ENCODE measurements at places on chromosomes 4 and X. TPM values are rescaled to one million over a fixed set of nuclear protein-coding genes. Genes with fewer than 3 reads are reported as not detected.

DNA sequence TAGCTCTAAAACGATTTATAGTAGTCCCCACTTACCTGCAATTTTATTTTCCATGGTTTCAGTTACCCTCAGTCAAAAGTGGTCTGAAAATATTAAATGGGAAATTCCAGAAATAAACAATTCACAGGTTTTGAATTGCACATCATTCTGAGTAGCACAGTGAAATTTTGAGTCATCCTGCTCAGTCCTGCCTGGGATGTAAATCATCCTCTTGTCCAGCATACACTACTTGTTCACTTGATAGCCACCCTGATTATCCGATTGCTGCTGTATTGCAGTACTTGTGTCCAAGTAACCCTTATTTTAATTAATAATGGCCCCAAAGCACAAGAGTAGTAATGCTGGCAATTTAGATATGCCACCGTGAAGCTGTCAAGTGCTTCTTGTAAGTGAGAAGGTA is 23.5 kb upstream of the BDH2 start:
- H3K27ac ChIP-seq, result no peak overlapping the region
- H3K4me1 ChIP-seq, result no peaks in the 10 kb centered on the region
- no peak for DNase-seq
- H3K36me3 ChIP-seq, result peaks cover 43% of the 10 kb centered on the region
- no peaks in the 10 kb centered on the region for H3K27me3 ChIP-seq

- H3K27ac ChIP-seq, result no peak overlapping the region
- no peak overlapping the region for H3K4me3 ChIP-seq
- no peaks in the 10 kb centered on the region for H3K36me3 ChIP-seq
- H3K27me3 ChIP-seq, result peaks cover 4% of the 10 kb centered on the region
- DNase-seq, result no peak
These were observed 66.1 kb downstream of the CDS1 start for GRCh38 chr4:84648863-84649647.

The MAGEA2 gene
- 27.5 TPM for total RNA-seq

- no peaks in the 10 kb centered on the region for H3K4me1 ChIP-seq
- no peak overlapping the region for H3K27ac ChIP-seq
- DNase-seq, result no peak
- no peak overlapping the region for H3K4me3 ChIP-seq
- no peaks in the 10 kb centered on the region for H3K36me3 ChIP-seq
- H3K27me3 ChIP-seq, result no peaks in the 10 kb centered on the region
These were observed 62.4 kb downstream of the TRMT44 start for GRCh38 chr4:8502836-8503585.

The TEX28 gene
- total RNA-seq, result not detected

DNA sequence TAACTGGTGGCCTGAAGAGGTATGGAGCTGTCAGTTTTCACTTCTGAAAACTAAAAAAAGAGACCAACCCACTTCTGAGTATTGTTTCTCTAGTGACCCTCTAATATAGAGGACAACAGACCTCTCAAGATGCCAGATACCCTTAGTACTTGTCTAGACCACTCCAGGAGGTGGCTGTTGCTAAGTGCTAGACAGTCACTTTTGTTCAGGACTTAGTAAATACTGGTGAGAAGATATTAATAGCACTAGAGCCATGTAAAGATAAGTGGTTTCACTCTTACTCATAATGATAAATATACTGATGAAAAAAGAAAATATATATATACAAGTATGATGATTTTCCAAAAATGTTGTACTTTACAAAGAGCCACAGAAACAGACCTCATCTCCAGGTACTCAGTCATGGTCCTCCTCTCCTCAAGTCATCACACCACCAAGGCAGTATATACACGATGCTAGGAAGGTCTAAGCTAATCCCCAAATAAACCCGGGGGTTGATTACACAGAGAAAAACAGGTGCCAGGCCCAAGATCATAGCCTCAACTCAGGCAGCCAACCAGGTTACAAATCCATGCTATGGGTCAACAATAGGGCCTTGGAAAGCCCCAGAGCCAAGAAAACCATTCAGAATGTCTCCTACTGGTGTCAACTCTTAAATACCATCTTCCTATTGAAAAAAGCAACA is 66.9 kb downstream of the ARHGEF9 start:
- H3K36me3 ChIP-seq, result no peaks in the 10 kb centered on the region
- no peak overlapping the region for H3K4me3 ChIP-seq
- H3K4me1 ChIP-seq, result no peaks in the 10 kb centered on the region

GRCh38 chrX:132665676-132666075 is 176.8 kb upstream of the MBNL3 start:
- H3K36me3 ChIP-seq, result no peaks in the 10 kb centered on the region
- no peak overlapping the region for H3K27ac ChIP-seq
- H3K4me1 ChIP-seq, result no peaks in the 10 kb centered on the region

DNA sequence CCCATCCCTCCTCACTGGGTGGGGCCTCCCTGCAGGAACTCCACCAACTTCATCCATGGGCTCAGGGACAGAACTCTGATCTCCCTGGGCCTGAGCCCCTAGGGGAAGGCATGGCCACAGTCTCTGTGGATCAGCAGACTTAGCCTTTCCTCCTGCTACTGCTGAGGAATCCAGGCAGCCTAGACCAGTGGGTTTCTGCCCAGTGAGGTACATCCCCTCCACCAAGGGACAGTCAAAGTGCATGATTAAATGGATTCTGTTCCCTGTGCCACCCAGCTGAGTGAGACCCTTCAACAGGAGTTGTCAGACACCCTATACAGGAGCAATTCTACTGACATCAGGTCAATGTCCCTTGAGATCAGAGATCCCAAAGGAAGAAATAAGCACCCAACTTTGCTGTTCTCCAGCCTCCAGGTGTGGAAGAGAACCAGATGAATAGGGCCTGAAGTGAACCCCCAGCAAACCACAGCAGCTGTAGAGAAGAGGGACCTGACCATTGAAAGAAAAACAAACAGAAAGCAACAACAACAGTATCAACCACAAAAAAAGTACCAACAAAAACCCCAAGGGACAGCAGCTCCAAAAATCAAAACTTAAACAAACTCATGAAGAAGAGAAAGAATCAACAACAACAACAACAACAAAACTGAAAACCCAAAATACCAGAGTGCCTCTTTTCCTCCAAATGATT is 84.8 kb downstream of the CHIC1 start:
- no peaks in the 10 kb centered on the region for H3K36me3 ChIP-seq
- no peak overlapping the region for H3K4me3 ChIP-seq
- H3K27ac ChIP-seq, result no peak overlapping the region
- DNase-seq, result no peak

The FHIP1A gene
- 0.04 TPM for total RNA-seq

DNA sequence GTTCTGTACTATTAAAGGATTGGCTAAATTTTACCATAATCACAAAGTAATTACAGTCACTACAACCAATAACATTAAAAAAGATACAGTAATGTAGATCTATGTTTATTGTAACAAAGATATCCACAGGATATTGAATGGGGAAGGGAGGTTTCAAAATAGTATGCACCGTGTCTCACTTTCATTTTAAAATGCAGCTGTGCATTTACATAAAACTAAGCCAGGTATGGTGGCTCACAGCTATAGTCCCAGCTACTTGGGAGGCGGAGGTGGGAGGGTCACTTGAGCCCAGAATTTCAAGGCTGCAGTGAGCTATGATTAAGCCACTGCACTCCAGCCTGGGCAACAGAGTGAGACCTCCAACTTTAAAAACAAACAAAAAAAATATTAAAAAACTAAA is 8.5 kb downstream of the SRP72 start:
- DNase-seq, result no peak
- H3K27ac ChIP-seq, result no peak overlapping the region
- no peaks in the 10 kb centered on the region for H3K4me1 ChIP-seq

DNA sequence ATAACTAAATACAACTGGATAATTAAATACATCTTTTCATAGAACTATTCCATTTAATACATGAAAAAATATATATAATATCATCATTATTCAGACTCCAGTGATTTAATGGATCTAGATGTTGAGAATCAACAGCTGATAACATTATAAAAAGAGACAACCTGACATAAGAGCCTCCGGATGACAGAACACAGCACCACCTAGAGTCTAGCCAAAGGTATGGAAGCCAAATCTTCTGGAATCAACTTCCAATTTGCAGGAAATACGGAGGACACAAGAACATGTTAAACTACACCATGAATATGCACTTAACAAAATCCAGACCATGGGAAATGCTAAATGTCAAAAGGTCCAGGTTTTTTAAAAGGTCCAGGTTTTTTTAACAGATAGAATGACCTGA is 55.0 kb downstream of the LRBA start:
- no peak overlapping the region for H3K4me3 ChIP-seq
- peak; percentile 19 for DNase-seq
- H3K36me3 ChIP-seq, result peaks cover 8% of the 10 kb centered on the region
- H3K27ac ChIP-seq, result no peak overlapping the region

- H3K27me3 ChIP-seq, result no peaks in the 10 kb centered on the region
- no peaks in the 10 kb centered on the region for H3K36me3 ChIP-seq
- H3K4me1 ChIP-seq, result no peaks in the 10 kb centered on the region
- no peak overlapping the region for H3K4me3 ChIP-seq
These were observed 222.1 kb downstream of the FRMPD4 start for GRCh38 chrX:12360383-12360782.

The BEND2 gene
- not detected for total RNA-seq

- no peaks in the 10 kb centered on the region for H3K36me3 ChIP-seq
- peak; percentile 21 for DNase-seq
- no peak overlapping the region for H3K27ac ChIP-seq
- no peaks in the 10 kb centered on the region for H3K27me3 ChIP-seq
These were observed 6.3 kb upstream of the TRPC5OS start for GRCh38 chrX:111869639-111870034.

- no peaks in the 10 kb centered on the region for H3K4me1 ChIP-seq
- no peak for DNase-seq
- no peaks in the 10 kb centered on the region for H3K36me3 ChIP-seq
- no peak overlapping the region for H3K27ac ChIP-seq
- no peak overlapping the region for H3K4me3 ChIP-seq
These were observed 57.2 kb upstream of the HS3ST1 start for GRCh38 chr4:11485926-11486325.

DNA sequence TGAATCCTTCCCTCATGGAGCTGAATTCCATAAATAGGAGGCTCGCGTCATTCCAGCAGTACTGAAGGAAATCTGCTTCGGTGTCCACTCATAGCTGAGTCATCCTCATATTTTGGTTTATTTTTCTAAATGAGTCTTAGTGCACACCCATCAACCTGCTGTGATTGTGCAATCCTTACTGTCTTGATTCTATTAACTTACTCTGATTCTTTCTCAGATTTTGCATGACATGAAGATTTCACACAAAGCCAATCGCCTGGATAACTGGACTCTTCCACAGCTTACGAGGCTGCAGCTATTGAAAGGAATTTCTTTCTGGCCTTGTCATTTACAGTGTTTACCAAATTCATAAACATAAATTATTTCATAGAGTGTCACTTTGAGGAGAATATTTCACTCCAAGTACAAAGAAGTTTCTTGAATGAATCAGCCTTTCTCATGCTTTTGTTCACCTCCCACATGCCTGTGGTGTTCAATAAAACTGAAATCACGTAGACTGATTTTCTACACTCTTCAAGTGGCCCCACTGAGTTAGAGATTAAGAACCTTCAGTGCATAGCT is 207.6 kb upstream of the SLITRK2 start:
- H3K36me3 ChIP-seq, result no peaks in the 10 kb centered on the region
- no peak for DNase-seq
- H3K4me1 ChIP-seq, result no peaks in the 10 kb centered on the region
- H3K27ac ChIP-seq, result no peak overlapping the region
- H3K4me3 ChIP-seq, result no peak overlapping the region
- H3K27me3 ChIP-seq, result no peaks in the 10 kb centered on the region

The OPHN1 gene
- total RNA-seq, result 1.4 TPM

GRCh38 chrX:150767045-150767395 is 73.8 kb downstream of the MTMR1 start:
- H3K4me1 ChIP-seq, result peaks cover 26% of the 10 kb centered on the region
- H3K36me3 ChIP-seq, result peaks cover 10% of the 10 kb centered on the region
- peak overlapping the region; percentile 47 for H3K27ac ChIP-seq

The MMAA gene
- 1.3 TPM for total RNA-seq

The MAGEA4 gene
- 0.40 TPM for total RNA-seq

- no peak overlapping the region for H3K4me3 ChIP-seq
- H3K4me1 ChIP-seq, result no peaks in the 10 kb centered on the region
- no peaks in the 10 kb centered on the region for H3K36me3 ChIP-seq
These were observed 156.3 kb upstream of the RAI2 start for GRCh38 chrX:18017411-18017810.

The HMGN5 gene
- total RNA-seq, result 5.2 TPM

DNA sequence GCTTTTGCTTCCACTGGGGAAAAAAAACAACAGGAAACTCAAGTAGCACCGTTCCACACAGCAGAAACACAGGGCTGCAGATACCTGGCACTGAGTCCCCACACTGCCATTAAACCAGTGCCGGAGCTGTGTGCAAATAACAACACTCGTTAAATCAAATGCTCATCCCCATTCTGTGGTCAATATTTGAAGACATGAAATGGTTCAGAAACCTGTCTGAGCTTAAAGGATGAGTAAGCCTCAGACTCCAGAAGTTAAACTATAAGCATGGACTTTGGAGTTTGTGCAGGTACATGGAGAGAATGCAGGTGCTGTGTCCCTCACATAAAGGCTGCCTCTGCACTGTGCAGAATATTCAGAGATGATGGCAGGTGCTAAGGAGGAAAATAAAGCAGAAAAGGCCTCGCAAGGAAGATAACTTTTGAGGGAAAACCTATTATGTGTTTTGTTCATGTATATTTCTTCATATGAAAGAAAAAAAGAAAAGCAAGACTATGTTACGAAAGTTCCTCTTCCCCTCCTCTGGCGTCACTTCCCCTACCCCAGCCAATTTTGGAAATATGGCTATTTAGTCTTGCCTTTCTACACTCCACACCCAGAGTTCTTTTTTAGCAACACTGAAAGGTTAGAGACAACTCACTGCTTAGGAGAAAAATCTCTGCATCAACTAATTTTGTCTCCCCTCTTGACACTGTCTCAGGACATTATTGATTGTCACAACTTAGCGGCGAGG is 4.6 kb downstream of the MPP1 start:
- H3K27me3 ChIP-seq, result no peaks in the 10 kb centered on the region
- H3K4me1 ChIP-seq, result peaks cover 36% of the 10 kb centered on the region
- peak overlapping the region; percentile 89 for H3K4me3 ChIP-seq
- DNase-seq, result no peak
- H3K27ac ChIP-seq, result peak overlapping the region; percentile 100

GRCh38 chrX:73922856-73923455 is 360.0 kb downstream of the CHIC1 start:
- H3K27me3 ChIP-seq, result no peaks in the 10 kb centered on the region
- no peaks in the 10 kb centered on the region for H3K4me1 ChIP-seq
- no peak overlapping the region for H3K27ac ChIP-seq
- DNase-seq, result no peak
- no peaks in the 10 kb centered on the region for H3K36me3 ChIP-seq

DNA sequence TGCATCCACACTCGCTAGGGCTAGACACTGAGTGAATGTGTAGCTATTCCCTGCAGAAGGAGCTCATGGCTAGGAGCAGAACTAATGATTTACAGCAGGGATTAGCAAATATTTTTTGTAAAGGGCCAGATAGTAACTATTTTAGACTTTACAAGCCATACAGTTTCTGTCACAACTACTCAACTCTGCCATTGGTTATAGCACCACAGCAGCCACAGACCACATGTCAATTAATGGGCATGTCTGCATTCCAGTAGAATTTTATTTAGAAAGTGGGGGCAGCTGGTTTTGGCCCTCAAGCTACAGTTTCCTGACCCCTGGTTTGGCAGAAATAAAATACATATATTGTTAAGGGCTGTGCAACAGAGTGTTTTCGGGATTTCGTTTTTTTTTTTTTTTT is 192.6 kb downstream of the FRMPD4 start:
- H3K27me3 ChIP-seq, result no peaks in the 10 kb centered on the region
- H3K36me3 ChIP-seq, result no peaks in the 10 kb centered on the region
- H3K4me1 ChIP-seq, result no peaks in the 10 kb centered on the region
- no peak overlapping the region for H3K4me3 ChIP-seq
- H3K27ac ChIP-seq, result no peak overlapping the region
- no peak for DNase-seq

The PAGE2 gene
- 0.78 TPM for total RNA-seq

The DUSP21 gene
- 0.85 TPM for total RNA-seq

All from K562 (cell line).